ENCODE measurements at places on chromosomes 2 and 18.

- DNase-seq: no peak
Measured at GRCh38 chr18:31592506-31593157, 955 bp downstream of the TTR start.

DNA sequence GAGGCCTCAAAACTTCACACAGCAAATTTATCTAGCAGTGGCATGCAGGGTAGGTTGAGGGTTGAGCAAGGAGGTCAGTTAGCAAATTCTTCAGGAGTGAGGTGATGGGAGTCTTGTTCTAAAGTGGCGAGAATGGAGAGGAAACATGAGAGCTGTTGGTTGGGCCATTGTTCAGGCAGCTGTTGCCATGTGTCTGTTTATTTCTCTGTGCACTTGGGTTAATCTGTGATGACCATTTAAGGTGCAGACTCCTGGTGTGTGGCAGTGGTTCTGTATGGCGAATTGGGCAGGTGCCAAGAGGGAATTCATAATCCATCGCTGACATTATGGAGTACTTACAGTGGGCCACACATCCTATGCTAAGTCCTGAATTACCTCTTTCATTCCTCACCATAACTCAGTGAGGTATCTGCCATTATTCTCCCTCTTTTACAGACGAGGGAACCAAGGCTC is 30.4 kb downstream of the TMEM178A start:
- peak; percentile 84 for DNase-seq

- DNase-seq: no peak
Measured at GRCh38 chr2:10934979-10935350, 23.2 kb downstream of the KCNF1 start.

DNA sequence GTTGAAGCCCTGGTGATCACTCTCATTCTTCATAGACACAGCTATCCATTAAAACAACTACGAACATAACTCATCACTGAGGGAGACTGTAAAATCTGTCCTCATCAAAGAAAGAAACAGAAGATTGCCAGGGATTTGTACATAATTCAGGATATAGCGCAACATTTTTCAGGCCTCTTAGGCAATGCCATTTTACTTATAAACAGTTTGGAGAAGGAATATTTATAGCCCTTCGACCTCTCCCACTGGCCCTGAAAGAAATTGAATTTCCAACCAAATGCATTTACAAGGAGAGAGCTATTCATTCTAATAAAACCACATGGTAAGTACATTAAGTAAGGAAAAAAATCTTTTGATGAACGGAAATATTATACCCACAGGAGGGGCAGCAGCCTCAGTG is 295.0 kb downstream of the RAD51AP2 start:
- no peak for DNase-seq

GRCh38 chr18:26655525-26656430 is 107.4 kb upstream of the KCTD1 start:
- peak; percentile 49 for DNase-seq

Data from cardiac fibroblast (primary cell).